ENCODE measurements at places on chromosomes 3 and 15.

DNA sequence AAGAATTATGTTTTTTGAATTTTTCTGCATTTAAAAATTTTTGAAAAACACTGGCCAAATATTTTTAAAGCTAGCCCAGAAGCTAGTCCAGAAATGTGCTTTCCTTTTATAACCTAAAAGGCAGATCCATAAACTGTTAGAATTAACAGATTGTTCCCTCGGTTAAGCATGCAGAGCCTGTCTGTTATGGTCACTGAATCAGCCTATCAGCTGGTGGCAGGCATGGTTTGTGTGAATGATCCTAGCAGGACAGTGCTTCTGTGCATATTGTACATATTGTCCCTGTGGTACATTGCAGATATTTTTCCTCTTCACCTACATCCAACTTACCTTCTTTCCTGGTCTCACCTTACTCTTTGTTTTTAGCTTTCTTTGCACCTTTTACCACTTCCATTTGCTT, 53.3 kb downstream of the RARB start:
- no peak for DNase-seq

DNA sequence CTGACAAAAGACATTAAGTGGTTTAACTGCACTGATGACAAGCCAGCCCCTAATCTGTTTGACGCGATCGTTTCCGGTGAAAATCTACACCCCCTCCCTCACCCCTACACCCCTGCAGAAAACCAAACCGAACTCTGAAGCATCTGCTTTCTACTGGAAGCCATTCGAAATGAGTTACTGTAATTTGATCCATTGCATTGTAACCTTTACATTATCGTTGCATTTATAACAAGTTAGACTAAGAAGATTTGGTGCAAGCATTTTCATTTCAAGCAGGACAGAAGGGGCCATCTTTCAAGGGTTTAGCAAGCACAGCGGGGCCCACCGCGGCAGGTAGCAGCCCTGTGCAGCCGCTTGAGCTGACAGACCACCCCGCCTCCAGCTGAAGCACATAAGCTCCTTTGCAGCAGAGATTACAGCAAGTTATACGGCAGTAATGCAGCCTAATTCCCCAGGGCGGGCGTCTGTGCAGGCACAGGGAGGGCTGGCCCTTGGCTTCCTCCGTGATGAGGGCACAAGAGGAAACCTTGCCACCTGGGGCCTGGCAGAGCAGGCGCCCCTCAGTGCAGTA, 79.3 kb downstream of the CHSY1 start:
- no peak for DNase-seq

- no peak for DNase-seq
Measured at GRCh38 chr3:134009345-134010000, 20.3 kb downstream of the SLCO2A1 start.

DNA sequence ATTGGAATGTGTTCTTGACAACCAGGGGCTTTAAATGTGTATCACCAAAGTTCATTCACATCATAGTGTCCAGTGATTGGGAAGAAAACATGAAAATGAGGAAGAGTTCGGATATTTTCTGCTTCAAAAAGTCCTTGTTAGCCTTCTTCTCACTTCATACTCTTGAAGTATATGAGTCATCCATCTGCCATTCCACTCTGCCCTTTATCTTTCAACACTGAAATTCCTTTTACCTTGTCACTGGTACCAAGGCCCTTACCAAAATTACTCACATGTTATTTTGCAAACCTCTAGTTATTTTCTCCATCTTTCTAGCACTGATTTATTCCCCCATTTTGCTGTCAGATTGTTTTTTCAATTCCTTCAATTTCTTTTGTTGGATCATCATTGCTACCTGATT, 32.5 kb downstream of the OR5H15 start:
- no peak for DNase-seq

- no peak for DNase-seq
Measured at GRCh38 chr15:59420108-59420507, 17.9 kb upstream of the FAM81A start.

GRCh38 chr3:186194451-186194811, 85.5 kb upstream of the ETV5 start:
- DNase-seq: no peak

- no peak for DNase-seq
Measured at GRCh38 chr3:140580746-140581145, 97.1 kb upstream of the TRIM42 start.

- no peak for DNase-seq
Measured at GRCh38 chr3:36257158-36257852, 123.0 kb upstream of the STAC start.

GRCh38 chr3:129023909-129024308, 22.8 kb downstream of the EFCC1 start:
- DNase-seq: no peak

DNA sequence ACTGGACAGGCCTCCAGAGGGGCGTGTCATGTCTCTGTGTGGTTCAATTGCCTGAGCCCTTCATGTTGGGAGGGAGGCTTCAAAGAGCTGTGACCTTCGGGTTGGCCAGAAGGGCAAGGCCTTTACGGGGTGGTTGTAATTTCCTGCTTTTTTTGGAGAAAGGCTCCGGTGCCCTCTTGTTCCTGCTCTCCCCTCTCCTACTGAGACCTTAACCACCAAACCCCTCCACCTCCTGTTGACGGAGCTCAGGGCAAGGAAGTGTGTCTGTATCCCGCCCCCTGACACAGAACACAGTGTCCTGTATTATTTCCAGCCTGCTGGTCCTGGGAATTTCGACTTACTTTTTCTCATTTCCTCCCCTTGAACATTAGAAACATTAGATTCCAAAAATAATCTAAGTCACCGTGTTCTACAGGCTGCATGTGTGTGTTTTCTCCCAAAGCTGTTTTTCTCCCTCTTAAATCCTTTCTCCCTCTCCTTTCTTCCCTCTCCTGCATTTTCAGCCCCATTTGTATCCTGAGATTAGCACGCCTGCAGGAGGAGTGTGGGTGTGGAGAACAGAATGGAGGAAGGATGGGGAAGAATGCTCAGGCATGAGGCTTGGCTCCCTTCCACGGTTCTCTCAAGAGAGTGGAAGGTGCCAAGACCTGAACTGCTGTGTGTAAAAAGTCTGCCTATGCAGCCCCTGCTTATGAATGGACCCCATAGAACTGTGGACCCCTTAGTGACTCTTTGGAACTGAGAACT, 285.4 kb upstream of the ROPN1 start:
- no peak for DNase-seq

GRCh38 chr3:193130576-193130975, 110.4 kb upstream of the PLAAT1 start:
- DNase-seq: no peak
